Common myeloid progenitor, CD34-positive (primary cell): ENCODE measurements at places on chromosomes 7 and 10.
A peak's percentile ranks its signal among the peaks of the same experiment; 100 is the strongest.

GRCh38 chr10:102713539-102713813, 721 bp downstream of the ARL3 start:
- no peak for DNase-seq

DNA sequence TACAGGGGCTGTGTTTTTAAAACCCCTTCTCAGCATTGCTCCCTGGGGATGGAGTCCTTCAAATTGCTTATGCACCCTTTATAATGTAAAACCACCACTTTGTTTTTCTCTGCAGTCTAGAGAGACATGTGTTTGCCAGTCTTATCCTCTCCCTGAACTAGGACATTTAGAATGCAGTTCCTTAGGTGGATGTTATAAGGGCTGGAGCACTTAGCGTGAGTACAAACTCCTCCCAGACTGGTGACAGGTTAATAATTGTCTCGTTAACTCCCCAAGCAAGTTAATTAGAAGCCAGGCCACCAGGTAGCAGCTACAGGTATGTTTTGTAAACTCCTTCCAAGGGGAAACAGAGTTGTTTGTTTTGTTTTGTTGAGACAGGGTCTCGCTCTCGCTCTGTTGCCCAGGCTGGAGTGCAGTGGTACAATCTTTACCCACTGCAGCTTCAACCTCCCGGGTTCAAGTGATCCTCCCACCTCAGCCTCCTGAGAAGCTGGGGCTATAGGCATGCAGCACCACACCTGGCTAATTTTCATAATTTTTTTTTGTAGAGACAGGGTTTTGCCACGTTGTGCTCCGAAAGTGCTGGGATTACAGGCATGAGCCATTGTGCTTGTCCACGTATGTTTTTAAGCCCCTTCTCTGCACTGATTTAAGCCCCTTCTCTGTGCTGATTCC, 100.2 kb downstream of the FAM107B start:
- no peak for DNase-seq

DNA sequence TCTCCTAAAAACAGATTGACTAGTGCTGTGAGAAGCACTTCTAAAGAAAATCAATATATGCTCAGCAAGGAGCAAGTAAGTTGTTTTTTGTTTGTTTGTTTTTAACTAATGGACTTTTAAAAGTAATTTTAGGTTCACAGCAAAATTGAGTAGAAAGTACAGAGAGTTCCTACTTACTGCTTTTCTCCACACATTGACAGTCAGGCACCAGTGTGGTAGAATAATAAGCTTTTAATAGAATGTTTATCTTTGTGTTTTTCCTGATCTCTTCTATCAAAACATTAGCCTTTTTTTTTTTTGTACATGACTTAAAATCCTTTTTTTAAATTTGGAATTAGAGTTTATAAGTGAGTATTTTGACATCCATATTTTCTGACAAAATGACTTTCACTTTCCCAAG, 28.0 kb downstream of the MINPP1 start:
- no peak for DNase-seq

GRCh38 chr7:44449584-44449928, 40.9 kb downstream of the NUDCD3 start:
- peak; percentile 33 for DNase-seq

GRCh38 chr10:13587391-13587790, 626 bp downstream of the PRPF18 start:
- DNase-seq: no peak

GRCh38 chr10:1163831-1164230, 107.6 kb downstream of the WDR37 start:
- no peak for DNase-seq

- DNase-seq: peak; percentile 58
Measured at GRCh38 chr10:92790440-92790839, 57.9 kb upstream of the EXOC6 start.

- no peak for DNase-seq
Measured at GRCh38 chr10:22244001-22244400, 26.2 kb upstream of the EBLN1 start.

DNA sequence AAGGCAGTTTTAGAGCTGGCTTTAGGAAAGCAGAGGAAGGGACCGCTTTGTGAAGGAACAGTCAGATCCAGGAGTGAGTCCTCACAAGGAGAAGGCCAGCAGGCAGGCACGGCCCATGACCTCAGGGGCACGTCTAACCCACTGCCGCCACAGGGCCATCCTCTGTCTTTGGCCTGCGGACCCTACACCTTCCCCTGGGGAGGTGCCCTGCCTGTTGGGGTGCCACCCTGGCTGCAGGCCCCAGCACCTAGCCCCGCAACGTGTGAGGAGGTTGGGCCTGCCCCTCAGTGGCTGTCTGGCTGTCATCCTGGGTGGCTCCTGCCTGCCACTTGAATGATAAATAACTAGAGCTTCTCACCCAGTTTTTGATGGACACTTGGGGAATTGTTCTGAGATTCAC, 31.0 kb upstream of the TRIM8 start:
- no peak for DNase-seq

DNA sequence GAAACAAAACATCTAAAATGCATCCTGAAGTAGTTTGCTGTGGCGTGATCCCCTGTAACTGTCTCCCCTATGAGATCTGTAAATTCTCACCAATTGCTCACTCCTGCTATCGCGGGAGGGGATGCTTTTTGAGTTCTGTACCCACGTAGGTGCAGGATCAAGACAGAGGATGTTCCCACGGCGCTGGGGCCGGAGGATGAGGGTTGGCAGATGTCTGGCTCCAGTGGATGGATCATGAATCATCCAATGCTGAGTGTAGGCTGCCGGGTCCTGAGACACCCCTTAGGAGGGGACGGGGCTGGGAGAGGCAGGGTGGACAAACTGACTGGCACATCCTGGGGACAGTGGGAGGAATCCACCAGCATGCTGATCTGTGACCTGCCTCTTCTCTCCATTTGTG, 224.4 kb downstream of the USP6NL start:
- DNase-seq: no peak

DNA sequence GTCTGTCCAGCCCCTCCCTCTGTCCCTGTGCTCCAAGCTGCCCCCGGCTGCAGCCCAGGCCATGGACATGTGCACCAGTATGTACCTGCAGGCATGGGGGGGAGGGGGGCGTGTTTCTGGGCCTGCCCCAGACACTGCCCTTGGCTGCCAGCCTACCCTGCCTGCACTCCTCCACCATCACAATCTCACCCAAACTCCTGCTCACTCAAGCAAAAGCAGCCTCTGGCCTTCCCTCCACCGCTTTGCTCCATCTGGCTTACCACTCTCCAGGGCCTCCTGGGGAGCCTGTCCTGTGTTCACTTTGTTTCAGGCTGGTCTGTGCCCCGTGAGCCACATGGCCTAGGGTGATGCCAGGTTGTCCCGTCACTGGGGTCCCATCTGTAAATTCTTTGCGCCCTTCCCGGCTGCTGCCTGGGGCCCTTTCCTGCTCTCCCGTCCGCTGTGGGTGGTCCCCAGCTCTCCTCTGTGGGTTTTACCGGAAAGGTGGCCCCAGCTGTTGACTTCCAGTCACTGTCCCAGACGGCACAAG, 33.3 kb upstream of the PPIF start:
- no peak for DNase-seq

GRCh38 chr10:44818701-44819127, 92.4 kb upstream of the TMEM72 start:
- DNase-seq: no peak
